Chondrocyte (in vitro differentiated cells): ENCODE measurements at places on chromosomes 2 and 18. TPM values are rescaled to one million over a fixed set of nuclear protein-coding genes. Genes with fewer than 3 reads are reported as not detected.

GRCh38 chr2:220767591-220768255, 804.4 kb downstream of the EPHA4 start:
- DNase-seq = no peak

- no peak for DNase-seq
Measured at GRCh38 chr2:47504174-47504810, 101.3 kb downstream of the MSH2 start.

DNA sequence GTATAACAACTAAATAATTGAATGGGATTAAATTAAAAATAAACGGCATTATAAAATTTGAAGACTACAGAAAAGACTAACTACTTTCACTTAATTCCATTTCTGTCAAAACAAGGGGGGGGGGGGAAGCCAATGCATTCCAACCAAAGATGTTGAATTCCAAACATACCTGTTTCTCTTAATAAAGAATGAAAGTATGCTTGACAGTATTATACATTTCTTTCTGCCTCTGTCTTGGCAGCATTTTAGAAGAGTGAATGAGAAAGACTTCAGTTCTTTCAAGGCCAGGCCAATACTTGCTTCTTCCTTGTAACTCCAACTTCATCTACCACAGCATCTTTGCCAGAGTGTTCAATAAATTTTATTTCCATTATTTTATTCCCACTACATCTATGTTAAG, 65.9 kb downstream of the PDE11A start:
- no peak for DNase-seq

DNA sequence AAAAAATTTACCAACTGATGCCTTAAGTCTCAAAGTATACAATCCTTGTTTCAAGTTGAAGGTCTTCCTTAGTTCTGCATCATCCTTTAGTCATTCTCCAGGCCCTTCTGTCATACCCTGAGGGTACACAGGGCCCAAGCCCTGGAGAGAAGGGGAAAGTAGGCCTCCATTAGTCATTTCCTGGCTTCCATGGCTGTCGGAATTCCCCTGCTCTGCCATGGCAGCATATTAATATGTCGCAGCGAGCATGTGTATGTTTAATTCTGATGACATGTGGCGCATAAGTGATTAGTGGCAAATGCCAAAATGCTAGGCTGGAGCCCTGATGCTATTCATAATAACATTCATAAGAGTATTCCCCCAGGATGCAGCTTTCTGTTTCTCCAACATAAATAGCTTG, 22.1 kb downstream of the GPR39 start:
- no peak for DNase-seq

GRCh38 chr2:240033330-240033678, 3.1 kb upstream of the OR6B2 start:
- DNase-seq = no peak

DNA sequence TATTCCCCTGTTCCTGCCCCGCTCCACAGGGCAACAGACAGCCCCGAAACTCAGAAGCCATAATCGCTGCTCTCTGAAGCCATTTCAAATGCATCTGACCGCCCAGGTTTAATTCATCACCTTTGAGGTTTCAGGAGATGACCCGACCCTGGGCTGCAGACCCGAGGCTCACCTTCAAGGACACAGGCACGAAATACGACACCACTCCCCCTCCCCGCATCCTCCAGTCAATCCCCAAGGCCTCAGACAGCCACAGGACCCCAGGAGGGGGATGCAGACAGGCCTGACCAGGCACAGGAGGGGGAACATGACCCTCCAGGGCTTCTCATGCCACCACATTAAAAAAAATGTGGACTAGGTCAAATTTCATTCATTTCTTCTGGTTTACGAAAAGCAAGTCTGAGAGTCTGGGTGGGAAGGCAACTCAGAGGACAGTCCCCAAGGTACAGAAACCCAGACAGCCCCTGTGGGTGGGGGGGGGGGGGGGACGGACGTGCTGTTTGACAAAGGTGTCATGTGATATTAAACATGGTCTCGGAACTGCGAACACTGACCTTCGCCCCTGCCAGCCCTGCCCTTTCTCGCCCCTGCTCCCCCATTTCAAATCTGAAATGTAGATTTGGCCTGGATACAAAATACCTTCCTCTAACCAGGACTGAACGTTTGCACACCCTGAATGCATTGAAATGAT, 142.9 kb downstream of the BCL11A start:
- DNase-seq = no peak

DNA sequence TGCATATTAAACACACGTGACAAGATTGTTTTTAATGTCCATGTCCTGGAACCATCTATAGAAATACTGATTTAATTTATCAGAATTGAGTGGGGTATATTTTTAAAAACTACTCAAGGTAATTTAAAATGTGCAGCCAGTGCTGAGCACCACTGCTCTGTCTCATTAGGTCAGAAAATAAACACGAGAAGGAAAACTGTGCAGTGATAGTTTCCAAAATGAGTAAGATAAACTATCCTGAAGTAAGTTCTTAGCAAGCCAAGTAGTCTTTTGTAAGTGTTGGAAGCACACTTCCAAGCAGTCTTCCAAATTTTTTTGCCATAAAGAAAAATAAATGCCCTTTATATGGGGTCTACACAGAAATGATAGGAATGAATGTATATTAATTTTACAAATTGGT, 93.8 kb upstream of the DNAJC10 start:
- no peak for DNase-seq

GRCh38 chr2:190947711-190948251, 66.2 kb downstream of the STAT1 start:
- no peak for DNase-seq

DNA sequence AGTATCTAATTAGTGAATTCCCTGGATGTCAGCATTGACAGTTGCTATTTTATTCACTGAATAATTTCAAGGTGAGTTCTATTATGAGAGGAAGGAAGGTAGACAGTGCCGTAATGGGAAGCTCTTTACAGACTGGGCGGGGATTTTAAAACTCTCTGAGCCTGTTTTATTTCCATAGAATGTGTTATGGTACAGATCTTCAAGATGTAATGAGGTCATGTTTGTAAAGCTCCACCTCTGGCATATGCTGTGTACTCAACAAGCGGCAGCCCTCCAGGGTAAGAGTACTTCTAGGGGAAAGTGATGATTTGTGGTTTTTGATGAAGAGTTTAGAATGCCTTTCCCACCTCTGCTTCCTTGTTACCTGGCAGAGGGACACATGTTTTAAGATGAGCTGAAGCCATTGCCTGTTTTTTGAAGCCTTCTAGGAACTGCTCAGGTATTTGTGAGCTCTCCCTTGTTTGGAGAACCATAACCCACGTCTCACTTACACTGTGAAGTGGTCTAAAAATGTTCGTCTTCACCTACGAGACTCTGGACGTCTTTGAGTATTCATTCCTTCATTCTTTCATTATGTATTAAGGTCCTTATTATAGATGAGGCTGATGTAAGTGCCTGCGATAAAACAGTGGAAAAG, 251.2 kb downstream of the PTGR3 start:
- DNase-seq = no peak

- DNase-seq = no peak
Measured at GRCh38 chr2:45616658-45617411, 5.8 kb upstream of the SRBD1 start.

- DNase-seq = no peak
Measured at GRCh38 chr2:236823041-236823629, 253.5 kb downstream of the ACKR3 start.

- no peak for DNase-seq
Measured at GRCh38 chr2:184611361-184612085, 13.2 kb downstream of the ZNF804A start.

DNA sequence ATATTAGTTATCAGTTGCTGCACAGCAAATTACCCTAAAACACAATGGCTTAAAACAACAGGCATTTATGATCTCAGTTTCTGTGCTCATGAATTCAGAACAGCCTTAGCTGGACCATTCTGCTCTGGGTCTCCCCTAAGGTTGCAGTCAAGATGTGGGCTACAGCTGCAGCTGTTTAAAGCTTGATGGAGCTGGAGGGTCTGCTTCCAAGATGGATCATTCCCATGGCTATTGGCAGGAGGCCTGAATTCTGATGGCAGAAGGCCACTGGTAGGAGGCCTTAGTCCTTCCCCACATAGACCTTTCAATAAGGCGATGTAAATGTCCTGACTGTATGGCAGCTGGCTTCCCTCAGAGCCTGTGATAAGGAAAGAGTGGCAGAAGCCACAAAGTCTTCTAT, 118.6 kb upstream of the SERPINE2 start:
- DNase-seq = no peak

GRCh38 chr2:189477756-189478155, 36.5 kb downstream of the WDR75 start:
- no peak for DNase-seq

DNA sequence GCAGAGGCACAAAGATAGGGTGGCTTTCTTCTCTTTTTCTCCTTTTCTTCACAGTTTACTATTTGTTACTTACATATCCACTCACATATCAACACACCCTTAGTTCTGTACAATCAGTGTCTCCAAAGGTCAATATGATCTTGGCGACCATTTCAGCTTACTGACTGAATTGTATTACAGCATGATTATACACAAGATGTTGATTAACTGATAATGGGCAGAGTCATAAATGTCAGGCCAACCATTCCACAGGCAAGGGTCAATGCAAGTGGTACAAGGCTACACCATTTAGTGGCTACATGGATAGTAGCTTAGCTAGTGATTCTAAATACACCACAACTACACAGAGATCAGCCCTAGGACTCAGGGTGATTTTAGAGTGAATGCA, 20.4 kb upstream of the SP3 start:
- DNase-seq = no peak

DNA sequence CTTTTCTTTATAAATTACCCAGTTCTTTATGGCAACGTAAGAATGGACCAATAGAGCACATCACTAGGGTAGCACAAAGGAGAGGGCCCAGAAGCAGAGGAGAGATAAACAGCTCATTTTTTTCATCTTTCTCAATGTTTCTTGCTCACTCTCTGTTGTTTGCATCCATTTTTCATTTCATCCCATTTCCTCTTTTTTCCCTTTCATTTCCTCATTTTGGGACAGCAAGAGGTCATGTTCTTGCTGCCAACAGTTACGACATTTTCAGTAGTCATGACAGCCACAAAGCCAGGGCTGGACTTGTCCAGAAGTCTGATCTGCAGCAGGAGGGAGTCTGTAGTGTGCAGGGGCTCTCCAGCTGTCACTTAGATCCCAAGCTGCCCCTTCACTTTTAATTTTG, 52.7 kb upstream of the CYP1B1 start:
- DNase-seq = no peak

- no peak for DNase-seq
Measured at GRCh38 chr2:101430156-101430555, 42.9 kb upstream of the CREG2 start.

GRCh38 chr18:30328839-30329238, 713.7 kb downstream of the DSC3 start:
- no peak for DNase-seq

DNA sequence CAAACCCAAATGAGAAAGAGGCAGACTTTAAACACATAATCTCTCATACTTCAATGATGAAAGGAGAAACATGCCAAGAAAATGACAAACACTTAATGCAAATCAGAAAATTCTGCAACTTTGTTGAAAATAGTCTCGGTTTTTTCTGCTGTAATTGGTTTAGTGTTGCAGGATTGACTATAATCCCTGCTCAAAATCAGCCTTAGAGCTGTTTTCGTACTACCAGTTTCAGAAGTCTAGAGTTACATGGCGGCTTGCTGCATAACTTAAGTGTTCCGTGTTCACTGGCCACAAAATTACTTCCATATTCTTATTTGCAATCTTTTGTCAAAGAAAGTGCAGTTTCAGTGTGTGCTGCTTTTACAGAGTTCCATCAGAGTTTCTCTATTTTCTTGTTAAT, 48.9 kb upstream of the ITGAV start:
- DNase-seq = no peak

DNA sequence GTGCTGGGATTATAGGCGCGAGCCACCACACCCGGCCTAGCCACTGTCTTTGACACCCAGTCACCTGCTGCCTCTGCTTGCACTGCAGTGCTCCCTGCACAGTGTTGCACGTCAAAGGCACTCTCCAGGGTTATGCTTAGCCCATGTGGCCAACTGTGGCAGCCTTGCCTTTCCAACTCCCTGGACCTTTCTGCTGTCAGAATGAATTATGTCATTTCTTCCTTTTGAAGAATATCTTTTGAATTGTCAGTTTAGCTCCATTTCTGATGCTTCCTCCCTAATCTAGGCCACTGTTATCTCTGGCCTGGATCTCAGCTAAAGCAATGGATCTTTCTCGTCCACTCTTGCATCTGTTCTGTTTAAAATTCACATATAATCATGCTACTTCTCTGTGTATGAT, 29.3 kb upstream of the LRRTM1 start:
- no peak for DNase-seq

- DNase-seq = no peak
Measured at GRCh38 chr2:47043891-47044239, 111.2 kb downstream of the STPG4 start.

GRCh38 chr18:13136904-13137669, 81.5 kb upstream of the LDLRAD4 start:
- DNase-seq = no peak

- no peak for DNase-seq
Measured at GRCh38 chr2:128755695-128756364, 437.2 kb upstream of the HS6ST1 start.

DNA sequence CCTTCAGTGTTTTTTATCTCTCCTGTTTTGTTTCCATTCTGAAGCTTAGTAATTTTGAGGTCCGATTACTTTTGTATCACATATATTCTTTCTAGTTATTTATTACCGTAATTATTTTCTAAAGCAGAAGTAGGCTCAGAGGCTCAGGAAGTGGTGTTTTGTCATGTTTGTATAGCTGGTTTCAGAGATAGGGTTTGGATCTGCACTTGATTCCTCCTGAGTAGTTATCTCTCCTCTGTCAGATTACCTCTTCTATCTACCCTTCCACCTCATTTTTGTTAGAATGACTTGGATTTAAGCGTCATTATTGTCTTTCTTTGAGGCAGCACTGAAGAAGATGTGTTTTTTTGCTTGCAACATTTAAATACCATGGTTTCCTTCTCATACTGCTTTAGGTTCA, 95.4 kb downstream of the MTA3 start:
- no peak for DNase-seq

DNA sequence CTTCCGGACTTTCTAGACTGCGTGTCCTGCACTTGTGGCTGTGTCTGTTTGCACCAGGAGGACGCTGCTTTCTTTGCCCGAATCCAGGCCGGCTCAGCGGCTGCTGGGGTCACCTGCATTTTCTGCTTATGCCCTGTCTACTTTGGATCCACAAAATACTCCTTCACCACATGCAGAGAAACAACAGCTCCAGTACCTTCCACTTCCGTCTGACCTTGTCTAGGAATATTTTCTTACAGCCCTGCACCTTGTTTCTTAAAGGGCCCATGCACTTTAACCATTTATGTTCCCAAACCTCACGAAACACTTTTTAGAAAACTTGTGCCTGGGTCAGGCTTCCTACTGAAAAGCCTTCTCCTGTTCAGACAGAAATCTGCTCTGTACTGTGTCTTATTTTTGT, 129.4 kb upstream of the NCK2 start:
- no peak for DNase-seq

- DNase-seq = no peak
Measured at GRCh38 chr2:186755066-186755465, 61.2 kb downstream of the FAM171B start.

Gene FAP
- 163 to 205 TPM (median 171 TPM) in 3 replicates for total RNA-seq

Gene DSG1
- not detected in 3 replicates for total RNA-seq

Gene MATN3
- 17.0 to 17.7 TPM (median 17.0 TPM) in 3 replicates for total RNA-seq

Gene SIX3
- total RNA-seq = not detected in 3 replicates

Gene IL36RN
- not detected in 3 replicates for total RNA-seq

Gene TUBA3D
- total RNA-seq = not detected in 3 replicates

Gene CRYGD
- total RNA-seq = not detected in 3 replicates

Gene DCDC2C
- not detected in 3 replicates for total RNA-seq
